ENCODE measurements at places on chromosomes 2 and 18.

GRCh38 chr2:127104166-127104660 lies 2.7 kb downstream of the BIN1 start:
- no peak for DNase-seq

DNA sequence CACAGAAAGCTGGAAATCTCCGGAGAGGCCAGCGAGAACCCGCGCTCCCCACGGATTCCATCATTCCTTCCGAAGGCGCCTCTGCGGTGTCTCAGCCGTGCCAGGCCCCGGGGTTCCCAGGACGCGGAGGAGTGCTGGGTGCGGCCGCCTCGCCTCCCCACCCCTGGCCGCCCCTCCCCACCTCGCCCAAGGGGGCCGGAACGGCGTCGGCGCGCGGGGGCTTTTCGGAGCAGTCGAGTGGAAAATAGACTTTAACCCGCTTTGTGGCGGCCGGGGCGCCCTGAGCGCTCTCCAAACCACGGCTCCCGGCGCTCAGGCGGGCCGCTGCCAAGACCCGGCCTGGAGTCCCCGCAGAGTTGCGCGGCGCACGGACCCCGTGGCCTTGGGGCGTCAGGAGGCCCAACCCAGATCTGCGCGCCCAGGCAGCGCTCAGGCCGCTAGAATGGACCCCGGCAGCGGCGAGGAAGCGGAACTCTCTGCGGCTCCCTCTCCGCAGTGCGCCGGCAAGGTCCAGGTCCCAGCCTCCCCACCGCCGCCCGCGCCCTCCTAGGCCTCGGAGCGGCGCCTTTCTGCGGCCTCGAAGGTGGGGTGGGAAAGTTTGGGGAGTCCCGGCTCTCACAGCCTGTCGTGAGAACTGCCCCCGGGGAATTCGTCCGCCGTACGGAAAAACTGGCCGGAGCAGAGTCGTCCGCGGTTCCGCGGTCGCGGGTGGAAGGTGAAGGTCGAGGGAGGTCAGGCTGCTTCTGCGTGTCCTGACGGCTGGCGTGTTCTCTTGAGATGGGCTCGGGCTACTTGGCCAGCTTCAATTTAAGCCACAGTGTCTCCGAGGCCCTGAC lies 1.2 kb upstream of the EMX1 start:
- peak; percentile 39 for DNase-seq

- DNase-seq = no peak
Measured at GRCh38 chr2:84796798-84797197, 84.1 kb downstream of the TRABD2A start.

DNA sequence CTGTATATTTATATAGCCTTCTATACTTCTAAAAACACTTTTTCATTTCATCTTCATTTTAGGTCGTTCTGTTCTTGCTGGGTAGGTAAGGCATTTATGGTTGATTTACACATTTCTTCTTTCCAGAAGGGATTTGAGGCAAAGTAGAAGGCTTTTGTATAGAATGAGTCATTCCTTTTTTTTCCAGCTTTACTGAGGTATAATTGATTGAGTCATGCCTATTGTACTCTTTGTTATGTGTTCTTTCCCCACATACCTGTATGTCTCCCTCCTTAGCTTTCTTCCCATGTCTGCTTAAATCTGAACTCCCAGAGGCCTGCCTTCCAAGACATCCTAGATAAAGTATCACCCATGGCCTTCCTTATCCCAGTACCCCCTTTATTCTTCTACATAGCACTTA lies 4.8 kb upstream of the CDC42EP3 start:
- DNase-seq = no peak

DNA sequence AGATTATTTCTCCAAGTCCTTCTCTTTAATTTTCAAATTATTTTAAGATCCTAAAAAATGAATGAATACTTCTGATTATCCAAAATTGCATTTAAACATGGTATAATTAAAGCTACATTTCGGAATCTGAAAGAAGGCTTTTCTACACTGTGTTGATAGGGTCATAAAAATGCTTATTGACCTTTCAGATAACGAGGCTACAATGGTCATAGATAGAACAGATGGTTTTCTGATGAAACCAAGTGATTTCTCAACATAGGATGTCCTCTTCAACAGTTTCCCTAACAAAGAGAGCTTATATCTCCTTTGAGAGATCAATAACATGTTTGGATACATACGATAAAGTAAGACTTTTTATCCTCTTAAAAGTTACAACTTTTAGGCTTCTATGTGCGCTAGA lies 201.1 kb downstream of the PTH2R start:
- DNase-seq = no peak

DNA sequence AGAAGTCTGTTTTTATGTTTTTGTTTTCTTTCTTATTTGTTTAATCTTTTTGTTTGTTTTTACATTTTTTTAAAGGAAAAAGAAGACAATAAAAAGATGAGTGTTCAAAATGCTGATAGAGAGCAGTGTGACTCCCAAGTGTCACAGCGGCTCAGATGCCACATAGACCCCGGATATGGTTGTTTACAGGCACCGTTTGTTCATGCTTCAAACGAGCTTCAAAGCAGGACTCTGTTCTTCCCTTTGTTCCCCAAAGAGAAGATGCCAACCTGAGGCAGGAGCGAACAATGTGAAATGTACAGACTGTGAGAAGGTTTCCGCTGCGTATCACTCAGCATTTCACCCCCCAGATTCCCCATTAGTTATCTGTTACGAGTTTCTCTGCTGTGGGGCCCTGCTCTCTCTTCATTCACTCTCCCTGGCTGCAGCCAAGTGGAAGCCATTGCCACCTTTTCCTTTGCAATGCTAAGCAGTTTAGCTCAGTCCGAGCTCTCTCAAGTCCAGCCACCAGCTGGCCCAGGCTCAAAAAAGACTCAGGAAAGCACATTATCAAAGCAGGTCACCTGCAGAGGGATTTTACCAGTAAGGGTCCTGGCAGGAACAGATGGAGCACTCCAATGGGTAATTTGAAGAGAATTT lies 36.4 kb upstream of the PHLPP1 start:
- no peak for DNase-seq

- DNase-seq = no peak
Measured at GRCh38 chr2:16588565-16588964, 77.1 kb downstream of the CYRIA start.

- no peak for DNase-seq
Measured at GRCh38 chr2:1824202-1824905, 80.0 kb upstream of the PXDN start.

- no peak for DNase-seq
Measured at GRCh38 chr2:75100801-75101151, 98.5 kb downstream of the TACR1 start.

GRCh38 chr18:67682516-67682915 lies 166.0 kb upstream of the DSEL start:
- DNase-seq = no peak

DNA sequence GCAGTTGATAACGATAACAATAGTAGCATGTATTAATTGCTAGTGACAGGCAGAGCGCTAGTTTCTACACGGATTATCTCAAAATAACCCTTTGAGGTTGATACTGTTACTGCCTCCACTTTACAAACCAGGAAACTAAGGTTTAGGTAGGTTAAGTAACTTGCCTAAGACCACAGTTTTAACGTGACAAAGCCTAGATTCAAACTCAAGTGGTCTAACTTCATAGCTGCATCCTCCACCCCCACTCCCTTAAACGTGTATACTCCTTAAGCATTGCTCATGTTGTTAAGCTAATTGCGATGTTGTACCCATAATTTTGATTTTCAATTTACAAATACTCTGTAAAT lies 1.2 kb downstream of the ME2 start:
- DNase-seq = no peak

GRCh38 chr2:127139766-127140165 lies 32.8 kb upstream of the BIN1 start:
- no peak for DNase-seq

DNA sequence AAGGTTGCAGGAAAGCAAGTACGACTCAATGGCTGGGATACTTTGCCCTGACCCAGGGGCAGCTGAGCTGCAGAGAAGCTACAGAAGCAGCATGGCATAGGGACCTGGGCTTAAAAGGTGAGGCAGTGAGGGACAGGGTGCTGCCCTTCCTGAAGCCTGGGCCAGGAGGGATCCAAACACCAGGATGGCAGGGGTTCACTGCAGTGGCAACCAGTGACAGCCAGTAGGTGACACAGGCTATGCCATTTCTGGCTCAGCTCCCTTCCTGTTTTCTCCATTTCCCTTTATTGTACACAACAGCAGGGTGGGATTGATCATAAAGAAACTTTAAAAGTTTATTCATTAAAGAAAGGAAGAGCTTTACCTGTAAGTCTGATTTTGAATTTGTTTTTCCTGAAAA lies 48.8 kb downstream of the CABYR start:
- DNase-seq = no peak

GRCh38 chr2:84904717-84905174 lies 710 bp upstream of the TMSB10 start:
- no peak for DNase-seq

GRCh38 chr18:22300665-22301636 lies 116.8 kb downstream of the CTAGE1 start:
- DNase-seq = no peak

Data from cortex of kidney (tissue), 1 donor.